Naive thymus-derived CD8-positive, alpha-beta T cell (primary cell): ENCODE measurements at places on chromosomes 4 and X. TPM values are rescaled to one million over a fixed set of nuclear protein-coding genes. Genes with fewer than 3 reads are reported as not detected.

DNA sequence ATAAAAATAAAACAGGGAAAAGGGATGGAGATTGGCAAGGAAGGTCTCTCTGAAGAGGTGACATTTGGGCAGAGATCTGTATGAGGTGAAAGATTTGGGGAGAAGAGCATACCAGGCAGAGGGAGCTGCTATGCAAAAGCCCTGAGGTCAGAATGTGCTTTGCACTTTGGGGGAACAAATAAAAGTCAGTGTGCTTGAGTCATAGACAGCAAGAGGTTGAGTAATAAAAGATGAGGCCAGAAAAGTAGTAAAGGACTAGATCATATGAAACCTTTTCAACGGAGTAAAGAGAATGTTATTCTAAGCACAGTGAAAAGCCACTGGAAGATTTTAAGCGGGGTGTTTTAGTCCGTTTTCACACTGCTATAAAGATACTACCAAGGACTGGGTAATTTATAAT lies 76.5 kb upstream of the TEX13A start:
- no peaks in the 10 kb centered on the region for H3K36me3 ChIP-seq
- no peak for DNase-seq
- no peaks in the 10 kb centered on the region for H3K27me3 ChIP-seq
- H3K4me1 ChIP-seq, result no peaks in the 10 kb centered on the region
- no peak overlapping the region for H3K27ac ChIP-seq

GRCh38 chrX:135951291-135951690 lies 22.5 kb downstream of the MMGT1 start:
- no peaks in the 10 kb centered on the region for H3K4me1 ChIP-seq
- no peak overlapping the region for H3K27ac ChIP-seq
- H3K4me3 ChIP-seq, result no peak overlapping the region
- no peak for DNase-seq
- no peaks in the 10 kb centered on the region for H3K27me3 ChIP-seq

GRCh38 chr4:114272226-114272625 lies 292.8 kb upstream of the ARSJ start:
- DNase-seq, result no peak
- no peak overlapping the region for H3K4me3 ChIP-seq
- H3K27me3 ChIP-seq, result no peaks in the 10 kb centered on the region
- H3K27ac ChIP-seq, result no peak overlapping the region
- H3K4me1 ChIP-seq, result no peaks in the 10 kb centered on the region
- H3K36me3 ChIP-seq, result no peaks in the 10 kb centered on the region

GRCh38 chr4:81109356-81109755 lies 78.8 kb downstream of the BMP3 start:
- H3K36me3 ChIP-seq, result no peaks in the 10 kb centered on the region
- H3K27me3 ChIP-seq, result no peaks in the 10 kb centered on the region
- no peak overlapping the region for H3K4me3 ChIP-seq
- H3K4me1 ChIP-seq, result peaks cover 2% of the 10 kb centered on the region
- no peak overlapping the region for H3K27ac ChIP-seq
- DNase-seq, result no peak

GRCh38 chr4:73918058-73918457 lies 48.9 kb downstream of the CXCL1 start:
- no peak for DNase-seq
- H3K27me3 ChIP-seq, result no peaks in the 10 kb centered on the region
- H3K4me1 ChIP-seq, result no peaks in the 10 kb centered on the region
- no peaks in the 10 kb centered on the region for H3K36me3 ChIP-seq

Gene GLRB
- not detected for total RNA-seq

Gene SYTL4
- not detected for total RNA-seq

DNA sequence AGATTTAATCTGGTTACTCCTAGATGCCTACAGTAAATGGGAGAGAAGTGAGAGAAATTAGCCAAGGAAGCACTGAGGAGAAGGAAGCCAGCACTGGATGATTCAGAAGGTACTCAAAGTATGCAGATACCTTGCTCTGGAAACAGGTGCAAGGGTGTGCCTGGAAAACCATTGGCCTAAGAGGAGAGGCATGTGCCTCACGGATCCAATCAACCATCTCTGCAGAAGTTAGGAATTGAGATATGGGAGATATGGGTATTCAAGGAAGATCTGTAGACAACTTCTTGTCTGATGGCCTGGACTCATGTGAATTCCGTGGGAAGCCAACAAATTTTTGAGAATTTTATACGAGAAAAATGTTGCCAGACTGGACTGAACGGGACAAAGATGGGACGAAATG lies 4.7 kb downstream of the H2BW1 start:
- no peak overlapping the region for H3K4me3 ChIP-seq
- no peaks in the 10 kb centered on the region for H3K27me3 ChIP-seq
- no peak overlapping the region for H3K27ac ChIP-seq
- H3K4me1 ChIP-seq, result no peaks in the 10 kb centered on the region

Gene TCEAL4
- 15.9 TPM for total RNA-seq

Gene AMBN
- total RNA-seq, result not detected

GRCh38 chr4:16684935-16685334 lies 213.5 kb downstream of the LDB2 start:
- H3K36me3 ChIP-seq, result no peaks in the 10 kb centered on the region
- DNase-seq, result no peak
- no peak overlapping the region for H3K27ac ChIP-seq
- H3K27me3 ChIP-seq, result peaks cover 3% of the 10 kb centered on the region

- no peak for DNase-seq
- H3K27me3 ChIP-seq, result peaks cover 4% of the 10 kb centered on the region
- no peak overlapping the region for H3K27ac ChIP-seq
- H3K4me1 ChIP-seq, result no peaks in the 10 kb centered on the region
These were observed 153.7 kb downstream of the APBB2 start for GRCh38 chr4:41060352-41061334.

Gene CORIN
- total RNA-seq, result 0.31 TPM

- peaks cover 60% of the 10 kb centered on the region for H3K4me1 ChIP-seq
- no peak overlapping the region for H3K27ac ChIP-seq
- H3K4me3 ChIP-seq, result no peak overlapping the region
- H3K27me3 ChIP-seq, result no peaks in the 10 kb centered on the region
These were observed 187.4 kb downstream of the NR3C2 start for GRCh38 chr4:148254621-148255343.

- H3K27ac ChIP-seq, result no peak overlapping the region
- no peak for DNase-seq
- H3K36me3 ChIP-seq, result no peaks in the 10 kb centered on the region
- peaks cover 18% of the 10 kb centered on the region for H3K4me1 ChIP-seq
- H3K4me3 ChIP-seq, result no peak overlapping the region
These were observed 617.0 kb downstream of the MID1IP1 start for GRCh38 chrX:39418254-39418704.

GRCh38 chr4:5409237-5409636 lies 299.1 kb downstream of the EVC2 start:
- no peak overlapping the region for H3K4me3 ChIP-seq
- no peak overlapping the region for H3K27ac ChIP-seq
- DNase-seq, result no peak
- H3K4me1 ChIP-seq, result no peaks in the 10 kb centered on the region
